ENCODE measurements at places on chromosomes 2 and 18.
A peak's percentile ranks its signal among the peaks of the same experiment; 100 is the strongest.

DNA sequence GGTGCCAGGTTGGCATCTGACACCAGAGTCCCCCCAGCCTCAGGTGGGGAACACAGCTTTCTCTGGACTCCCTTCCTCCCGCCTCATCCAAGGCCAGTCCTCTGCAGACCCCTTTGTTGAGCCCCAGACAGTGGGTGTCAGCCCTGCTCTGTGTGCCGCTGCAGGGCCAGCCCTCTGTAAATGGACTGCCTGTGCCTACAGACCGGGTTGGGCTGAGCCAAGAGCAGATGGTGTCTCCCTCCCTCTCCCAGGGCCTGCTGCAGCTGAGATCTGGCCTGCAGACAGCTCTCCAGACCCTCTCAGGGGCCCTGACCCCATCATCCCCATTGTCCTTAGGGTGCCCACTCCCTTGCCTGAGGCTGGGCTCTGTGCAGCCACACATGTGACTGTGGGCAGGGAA is 160.8 kb downstream of the KLHL29 start:
- no peak for DNase-seq

- no peak for DNase-seq
Measured at GRCh38 chr2:10499275-10499907, 51.3 kb upstream of the ODC1 start.

GRCh38 chr2:221518201-221518934 is 53.7 kb downstream of the EPHA4 start:
- DNase-seq, result no peak

GRCh38 chr2:130390460-130391057 is 34.7 kb downstream of the PTPN18 start:
- no peak for DNase-seq

DNA sequence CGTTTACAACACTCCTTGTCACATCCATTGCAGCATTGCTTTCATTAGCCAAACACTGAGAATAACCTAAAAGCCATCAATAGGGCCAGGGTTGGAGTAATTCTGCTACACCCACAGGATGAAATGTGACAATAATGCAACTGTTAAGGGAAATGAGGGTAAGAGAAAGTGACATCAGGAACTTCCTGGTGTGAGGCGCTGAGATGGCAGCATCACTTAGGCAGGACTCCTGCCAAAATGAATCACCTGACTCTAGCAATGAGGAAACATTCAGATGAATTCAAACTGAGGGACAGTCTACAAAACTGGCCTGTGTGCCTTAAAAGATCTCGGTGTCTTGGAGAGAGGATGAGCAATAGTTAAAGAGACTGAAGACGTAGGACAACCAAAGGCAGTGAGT is 115.6 kb upstream of the AGAP1 start:
- DNase-seq, result no peak

GRCh38 chr2:241577413-241578122 is 19.0 kb downstream of the BOK start:
- DNase-seq, result no peak

- no peak for DNase-seq
Measured at GRCh38 chr2:50661682-50662081, 370.2 kb downstream of the NRXN1 start.

DNA sequence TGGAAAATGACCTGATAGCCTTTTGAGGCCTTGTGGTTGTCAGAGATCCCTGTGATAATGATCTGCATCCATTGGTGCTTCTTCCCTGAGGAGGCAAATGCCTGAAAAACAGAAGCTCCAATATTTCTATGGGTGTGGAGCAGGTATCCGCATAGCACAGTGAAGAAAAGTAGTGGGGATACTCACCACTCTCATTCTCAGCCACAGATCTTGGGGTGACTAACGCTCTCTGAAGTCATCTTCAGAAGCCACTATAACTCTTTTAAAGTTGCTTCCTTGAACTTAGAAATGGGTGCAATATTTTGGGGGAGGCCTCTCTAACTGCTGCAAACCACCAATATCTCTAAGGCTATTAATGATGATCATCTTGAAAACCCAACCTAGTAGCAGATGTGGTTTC is 46.2 kb downstream of the ARHGAP15 start:
- DNase-seq, result no peak

DNA sequence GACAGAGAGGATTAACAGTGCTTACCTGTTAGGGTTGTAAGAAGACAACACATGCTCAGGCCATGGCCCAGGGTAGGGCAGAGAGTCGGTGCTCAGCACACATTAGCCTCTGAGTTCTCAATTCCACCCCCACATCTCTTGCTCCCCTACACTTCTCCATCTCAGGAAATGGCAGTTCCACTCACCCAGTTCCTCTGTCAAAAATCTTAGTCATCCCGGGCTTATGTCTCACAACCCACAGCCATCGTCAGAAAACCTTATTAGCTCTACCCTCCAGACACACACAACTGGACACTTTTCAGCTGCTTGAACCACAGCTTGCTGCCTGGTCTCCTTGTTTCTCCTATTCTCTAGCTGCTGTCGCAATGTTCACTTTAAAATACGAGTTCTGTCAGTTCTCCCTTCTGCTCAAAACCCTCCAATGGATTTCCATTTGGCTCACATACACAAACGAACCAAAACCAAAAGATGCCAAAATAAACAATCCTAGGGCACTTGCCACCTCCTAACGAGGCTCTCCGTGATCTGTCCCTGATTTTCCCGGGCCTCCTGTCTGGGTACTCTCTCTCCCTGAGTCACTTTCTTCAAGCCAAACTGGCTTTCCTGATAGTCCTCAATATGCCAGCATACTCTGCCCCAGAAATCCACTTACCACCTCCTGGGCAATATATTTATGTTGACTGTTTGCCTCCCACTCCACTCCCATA is 89.7 kb downstream of the KCTD1 start:
- DNase-seq, result peak; percentile 61

DNA sequence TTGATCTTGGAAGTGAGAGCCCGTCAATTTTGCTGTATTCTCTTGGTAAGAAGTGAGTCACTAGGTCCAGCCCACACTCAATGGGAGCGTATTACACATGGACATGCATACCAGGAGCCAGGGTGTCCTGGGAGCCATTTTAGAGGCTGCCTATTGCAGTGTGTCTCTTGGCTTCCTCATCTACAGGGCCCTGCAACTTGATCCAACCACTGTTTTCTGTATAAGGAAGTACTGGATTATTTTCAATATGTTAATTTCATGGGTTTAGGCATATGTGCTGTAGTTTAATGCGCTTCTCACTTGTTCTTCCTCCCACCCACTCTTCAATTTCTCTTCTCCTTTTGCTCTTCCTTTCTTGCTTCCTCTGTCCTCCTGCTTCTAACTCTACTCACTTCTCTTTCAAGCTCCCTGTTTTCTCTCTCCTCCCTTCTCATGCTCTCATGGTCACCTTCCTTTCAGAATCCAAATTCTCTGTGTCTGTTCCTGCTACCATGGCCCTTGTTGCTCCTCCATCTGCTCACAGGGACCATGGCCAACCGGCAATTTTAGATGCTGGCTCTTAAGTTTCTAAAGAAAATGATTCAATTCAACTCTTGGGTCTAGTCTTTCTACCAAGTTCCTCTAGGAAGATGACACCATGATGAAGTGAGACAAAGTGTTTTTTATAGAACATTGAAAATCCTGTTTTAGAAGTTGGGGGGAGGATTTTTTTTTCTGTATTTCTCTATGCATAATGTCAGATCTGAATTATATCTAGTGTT is 152.0 kb upstream of the ZEB2 start:
- peak; percentile 51 for DNase-seq

GRCh38 chr2:221097568-221097915 is 474.6 kb downstream of the EPHA4 start:
- DNase-seq, result peak; percentile 59

- no peak for DNase-seq
Measured at GRCh38 chr2:195664528-195664927, 7.5 kb downstream of the SLC39A10 start.

- peak; percentile 3 for DNase-seq
Measured at GRCh38 chr2:189982780-189983394, 79.6 kb downstream of the MSTN start.

- peak; percentile 86 for DNase-seq
Measured at GRCh38 chr2:163735685-163736432, at the start of gene FIGN. FIGN (minus strand) TSS chr2:163736008; CDS start chr2:163734927, 1,081 bp downstream.

DNA sequence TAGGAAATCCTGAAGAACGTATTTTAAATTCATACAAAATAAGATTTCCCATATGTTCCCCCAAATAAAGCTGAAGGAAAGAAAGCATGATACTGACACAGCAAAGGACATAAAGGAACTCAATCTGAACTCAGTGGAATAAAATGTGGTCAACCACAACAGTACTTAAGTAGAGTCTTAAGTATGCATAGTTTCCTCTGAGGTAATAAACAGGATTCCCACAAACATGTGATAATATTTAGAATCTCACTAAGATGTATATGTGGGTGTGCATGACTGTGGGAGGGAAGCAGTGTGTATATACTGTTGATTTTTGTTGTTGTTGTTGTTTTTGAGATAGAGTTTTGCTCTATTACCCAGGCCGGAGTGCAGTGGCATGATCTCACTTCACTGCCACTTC is 69.3 kb downstream of the NOL10 start:
- DNase-seq, result peak; percentile 50

DNA sequence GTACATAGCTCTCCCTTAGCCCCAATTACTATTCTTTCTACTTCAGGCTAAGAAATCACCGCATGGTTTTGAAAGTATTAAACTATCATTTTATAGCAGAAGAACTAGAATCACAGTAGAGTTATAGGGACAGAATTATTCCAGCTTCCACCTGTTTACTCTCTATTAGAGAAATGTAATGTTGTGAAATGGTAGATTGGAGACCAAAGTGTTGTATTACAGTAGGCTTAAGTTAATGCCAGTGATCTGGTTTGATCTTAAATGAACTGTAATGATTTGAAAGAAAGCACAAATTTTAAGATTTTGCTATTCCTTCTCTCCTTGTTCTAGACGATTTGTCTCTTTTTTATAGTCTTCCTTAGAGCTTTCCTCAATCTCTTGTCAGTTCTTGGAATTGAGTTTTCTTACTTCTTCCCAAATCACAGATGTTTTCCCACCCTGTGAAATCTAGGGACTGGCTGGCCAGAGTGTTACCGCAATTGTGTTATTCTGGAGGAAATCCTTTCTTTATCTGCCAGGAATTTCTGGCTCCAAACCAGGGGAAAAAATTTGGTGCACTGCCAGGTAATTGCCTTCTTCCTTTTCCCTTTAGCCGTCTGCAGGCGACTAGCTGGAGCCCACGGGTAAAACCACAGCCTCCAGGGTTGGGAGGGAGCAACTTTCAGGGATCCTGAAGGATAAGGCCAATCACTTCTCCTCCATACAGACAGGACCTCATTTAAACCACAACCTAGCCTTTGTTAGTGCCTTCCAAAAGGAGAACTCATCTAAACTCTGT is 51.7 kb downstream of the NOP58 start:
- DNase-seq, result peak; percentile 80

DNA sequence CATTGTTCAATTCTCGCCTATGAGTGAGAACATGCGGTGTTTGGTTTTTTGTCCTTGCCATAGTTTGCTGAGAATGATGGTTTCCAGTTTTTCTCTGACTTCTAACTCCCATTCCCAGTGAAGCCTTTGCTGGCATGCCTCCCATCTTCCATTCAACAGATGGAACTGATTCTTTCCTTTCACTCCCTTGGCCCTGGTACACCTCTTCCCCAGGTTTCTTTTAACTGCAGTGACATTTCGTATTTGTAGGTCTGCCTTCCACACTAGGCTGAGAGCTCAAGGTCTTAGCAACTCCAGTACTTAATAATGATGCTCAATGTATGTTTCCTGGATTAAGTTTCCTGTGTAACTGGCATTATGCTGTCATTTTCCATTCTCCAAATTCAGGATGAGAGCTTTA is 48.5 kb downstream of the GAREM1 start:
- DNase-seq, result no peak

DNA sequence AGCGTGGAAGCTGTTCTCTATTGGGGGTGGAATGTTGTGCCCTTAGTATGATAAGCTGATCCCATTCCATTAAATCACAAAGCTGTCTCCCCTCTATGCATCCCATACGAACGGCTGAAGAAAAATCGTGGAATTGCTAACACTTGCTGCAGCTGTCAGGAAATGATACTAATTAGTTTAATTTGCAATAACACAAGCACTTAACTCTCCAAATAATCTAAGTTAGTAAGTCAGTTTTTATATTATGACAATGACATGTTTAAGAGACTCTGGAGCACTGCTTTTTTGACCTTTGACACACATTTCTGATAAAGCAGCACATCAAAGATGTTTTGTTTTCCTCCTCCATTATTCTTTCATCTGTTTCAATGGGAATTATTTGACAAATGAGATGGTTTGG is 123.7 kb upstream of the SATB2 start:
- no peak for DNase-seq

DNA sequence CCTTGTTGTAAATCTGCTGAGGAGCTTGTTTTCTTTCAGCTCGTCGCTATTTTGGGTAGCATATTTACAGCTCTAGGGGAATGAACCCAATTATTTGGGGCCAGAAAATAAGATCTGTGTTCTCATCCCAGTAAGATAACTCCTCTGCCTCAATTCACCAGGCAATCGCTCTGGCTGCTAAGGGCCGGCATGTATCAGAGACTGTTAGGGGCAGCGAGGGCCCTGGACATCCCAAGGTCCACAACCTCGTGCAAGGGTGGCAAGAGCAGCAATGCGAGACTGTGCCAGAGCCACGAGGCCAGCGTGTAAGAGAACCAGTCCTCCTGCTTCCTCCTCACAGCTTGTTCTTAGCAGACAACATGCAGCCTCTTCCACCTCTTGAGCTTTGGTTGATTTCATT is 66.1 kb downstream of the DDX1 start:
- DNase-seq, result no peak

GRCh38 chr2:80364524-80365212 is 60.1 kb upstream of the LRRTM1 start:
- DNase-seq, result no peak
